ENCODE measurements at places on chromosomes 1 and 21.

DNA sequence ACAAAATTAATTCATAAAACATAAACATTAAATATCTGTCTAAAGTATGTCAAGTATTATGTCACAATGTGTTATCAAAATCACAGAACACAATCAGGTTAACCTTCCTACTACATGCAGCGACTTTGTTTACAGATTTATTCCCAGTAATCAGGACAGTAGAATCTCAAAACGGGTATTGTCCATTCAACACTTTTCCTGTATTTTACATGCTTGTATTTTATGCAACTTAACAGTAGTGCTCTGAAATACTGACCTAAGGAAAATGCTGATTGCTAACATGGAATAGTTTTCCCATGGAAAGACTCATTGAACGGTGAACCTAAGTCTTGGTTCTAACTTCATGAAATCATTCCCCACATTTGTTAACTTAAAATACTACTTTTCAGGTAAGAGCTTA lies 2.3 kb downstream of the SERBP1 start:
- DNase-seq, result no peak

DNA sequence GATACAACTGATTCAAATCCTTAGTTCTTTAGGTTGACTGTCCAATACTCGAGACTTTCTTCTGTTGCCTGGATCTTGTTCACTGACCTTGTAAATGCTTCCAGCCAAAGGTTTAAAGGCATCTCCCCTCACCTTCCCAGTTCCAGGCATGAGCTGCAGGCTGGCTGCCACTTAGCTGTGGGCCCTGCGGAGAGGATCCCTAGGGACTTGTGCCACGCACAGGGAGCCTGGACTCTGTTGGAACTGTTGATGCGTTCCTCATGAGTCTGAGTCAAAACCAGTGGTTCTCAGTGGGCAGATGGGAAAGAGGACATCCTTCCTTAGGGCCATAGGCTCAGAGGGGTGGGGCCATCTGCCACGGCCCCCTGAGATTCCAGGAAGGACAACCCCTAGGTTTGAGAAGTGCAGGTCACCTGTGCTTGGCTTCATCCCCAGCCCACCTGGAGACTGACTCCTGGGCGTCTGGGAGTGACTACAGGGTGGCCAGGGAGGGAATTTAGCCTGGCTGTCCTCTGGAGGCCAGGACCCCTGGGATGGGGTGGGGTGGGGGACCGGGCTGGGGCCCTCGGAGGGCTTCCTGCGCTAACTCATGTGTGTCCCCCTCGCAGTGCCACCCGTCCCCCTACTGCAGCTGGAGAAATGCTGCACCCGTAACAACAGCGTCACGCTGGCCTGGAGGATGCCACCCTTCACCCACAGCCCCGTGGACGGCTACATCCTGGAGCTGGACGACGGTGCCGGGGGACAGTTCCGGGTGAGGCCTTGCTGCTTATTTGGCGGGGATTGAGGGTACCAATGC lies 37.6 kb upstream of the GNPAT start:
- DNase-seq, result no peak

- no peak for DNase-seq
Measured at GRCh38 chr1:97457446-97458089, 463.3 kb downstream of the DPYD start.

- no peak for DNase-seq
Measured at GRCh38 chr1:54985556-54985955, 5.1 kb downstream of the TMEM61 start.

- DNase-seq, result no peak
Measured at GRCh38 chr1:184037849-184038591, 492 bp upstream of the COLGALT2 start.

GRCh38 chr1:238985312-238985711 lies 401.1 kb upstream of the CHRM3 start:
- DNase-seq, result no peak

- no peak for DNase-seq
Measured at GRCh38 chr21:18164933-18165332, 79.7 kb upstream of the CHODL start.

- no peak for DNase-seq
Measured at GRCh38 chr1:11568687-11569086, 85.5 kb downstream of the FBXO2 start.

GRCh38 chr1:50349242-50349565 lies 74.0 kb downstream of the DMRTA2 start:
- DNase-seq, result no peak

DNA sequence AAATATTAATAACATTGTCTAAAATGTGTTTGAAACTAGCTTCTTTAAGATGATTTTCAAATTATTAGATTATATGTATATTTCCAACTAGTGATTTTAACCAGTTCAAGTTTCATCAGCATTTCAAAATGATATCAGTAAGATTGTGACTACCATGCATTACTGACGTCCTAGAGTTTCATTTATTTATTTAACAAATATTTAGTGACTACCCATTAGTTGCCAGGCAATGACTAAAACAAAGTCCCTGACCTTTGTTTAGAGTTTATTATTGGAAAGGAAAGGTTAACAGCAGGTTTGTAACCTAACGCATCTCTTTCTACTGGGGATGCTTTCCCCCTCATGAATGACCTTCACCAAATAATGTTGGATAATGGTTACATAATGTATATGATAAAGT lies 7.6 kb upstream of the C4BPB start:
- DNase-seq, result no peak

GRCh38 chr1:153922076-153922971 lies 448 bp downstream of the GATAD2B start:
- peak; percentile 43 for DNase-seq

- DNase-seq, result no peak
Measured at GRCh38 chr1:90876101-90876500, 145.7 kb downstream of the ZNF644 start.

DNA sequence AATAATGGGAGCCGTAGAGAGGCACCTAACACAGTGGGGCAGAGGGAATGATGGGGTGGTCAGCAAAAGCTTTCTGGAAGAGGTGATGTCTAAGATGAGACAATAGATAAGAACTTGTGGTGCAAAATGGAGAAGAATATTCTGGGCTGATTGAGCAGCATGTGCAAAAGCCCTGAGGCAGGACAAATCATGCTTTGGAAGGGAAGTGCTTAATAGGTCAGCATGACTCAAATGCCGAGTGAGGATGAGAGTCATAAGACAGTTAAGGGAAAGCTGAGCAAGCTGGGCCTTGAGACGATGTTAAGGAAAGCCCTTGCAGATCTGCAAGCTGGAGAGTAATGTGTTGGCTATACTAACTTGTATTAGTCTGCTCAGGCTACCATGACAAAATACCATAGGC lies 37.3 kb upstream of the ASB17 start:
- DNase-seq, result no peak

DNA sequence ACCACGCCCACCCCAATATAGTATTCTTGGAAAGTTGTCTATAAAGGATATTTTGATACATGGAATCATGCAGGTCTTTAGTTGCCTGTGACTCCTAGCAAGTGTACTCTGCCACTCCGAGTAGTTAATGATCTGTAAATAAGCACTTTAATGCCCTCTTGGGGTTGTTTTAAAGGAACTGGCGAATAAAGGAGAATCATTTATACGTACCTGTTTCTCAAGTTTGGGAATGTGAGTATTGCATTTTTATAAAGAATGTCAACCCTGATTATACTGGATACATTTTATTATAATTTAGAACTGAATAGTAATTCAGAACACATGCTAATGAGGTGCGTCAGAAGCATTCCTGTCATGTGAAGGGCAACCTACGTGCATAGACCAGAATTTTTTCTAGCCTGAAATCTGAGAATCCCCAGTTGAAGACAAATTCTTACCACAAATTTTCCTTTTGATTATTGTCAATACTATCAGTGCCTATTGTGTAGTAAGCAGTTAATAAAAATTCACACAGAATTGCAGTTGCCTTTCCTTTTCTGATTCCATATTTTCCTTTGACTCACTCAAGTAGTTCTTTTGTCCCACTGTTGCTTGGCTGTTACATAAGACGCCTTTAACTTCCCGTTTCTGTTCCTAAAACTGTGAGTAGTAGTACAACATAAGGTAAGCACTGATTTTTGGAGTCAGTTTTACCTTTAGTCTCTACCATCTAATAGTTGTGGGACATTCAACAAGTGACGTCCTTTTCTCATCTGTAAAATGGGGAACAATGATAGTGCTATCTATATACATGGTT lies 5.1 kb downstream of the AHCYL1 start:
- no peak for DNase-seq

DNA sequence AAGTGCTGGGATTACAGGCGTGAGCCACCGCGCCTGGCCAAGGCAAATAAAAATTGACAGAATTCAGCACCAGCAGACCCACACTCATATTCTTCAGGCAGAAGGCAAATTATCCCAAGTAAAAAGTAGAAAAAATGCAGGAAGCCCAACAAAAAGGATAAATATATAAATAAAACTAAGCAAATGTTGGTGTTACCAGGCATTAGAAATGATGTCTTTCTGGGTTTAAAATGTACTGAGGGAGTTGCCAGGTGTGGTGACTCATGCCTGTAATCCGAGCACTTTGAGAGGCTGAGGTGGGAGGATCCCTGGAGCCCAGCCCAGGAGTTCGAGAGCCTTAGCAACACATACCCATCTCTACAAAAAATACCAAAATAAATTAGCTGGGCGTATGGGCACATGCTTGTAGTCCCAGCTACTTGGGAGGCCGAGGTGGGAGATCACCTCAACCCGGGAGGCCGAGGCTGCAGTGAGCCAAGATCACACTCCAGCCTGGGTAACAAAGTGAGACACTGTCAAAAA lies 6.3 kb downstream of the INTS11 start:
- no peak for DNase-seq

GRCh38 chr1:98963064-98963758 lies 41.5 kb downstream of the PLPPR5 start:
- DNase-seq, result no peak

DNA sequence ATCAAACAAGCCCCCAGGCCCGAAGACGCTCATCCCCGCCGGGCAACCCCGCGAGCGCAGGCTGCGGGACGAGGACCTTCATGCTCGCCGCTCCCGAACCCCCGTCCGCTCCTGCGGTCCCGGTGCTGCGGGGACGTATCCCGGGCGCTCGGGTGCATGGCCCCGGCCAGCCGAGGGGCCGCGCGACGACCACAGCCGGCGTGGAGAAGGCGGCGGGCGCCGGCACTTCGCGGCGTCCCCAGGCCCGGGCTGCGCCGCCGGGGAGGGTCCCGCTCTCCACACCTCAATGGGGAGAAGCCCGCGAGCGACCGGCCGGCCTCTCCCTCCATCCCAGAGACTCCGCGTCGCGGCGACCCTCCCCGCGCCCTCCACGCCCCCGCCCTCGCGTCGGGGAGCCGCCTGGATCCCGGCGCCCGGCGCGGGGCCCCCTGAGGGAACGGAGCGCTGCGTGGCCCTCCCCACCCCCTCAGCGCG lies 401 bp downstream of the ERRFI1 start:
- DNase-seq, result no peak

DNA sequence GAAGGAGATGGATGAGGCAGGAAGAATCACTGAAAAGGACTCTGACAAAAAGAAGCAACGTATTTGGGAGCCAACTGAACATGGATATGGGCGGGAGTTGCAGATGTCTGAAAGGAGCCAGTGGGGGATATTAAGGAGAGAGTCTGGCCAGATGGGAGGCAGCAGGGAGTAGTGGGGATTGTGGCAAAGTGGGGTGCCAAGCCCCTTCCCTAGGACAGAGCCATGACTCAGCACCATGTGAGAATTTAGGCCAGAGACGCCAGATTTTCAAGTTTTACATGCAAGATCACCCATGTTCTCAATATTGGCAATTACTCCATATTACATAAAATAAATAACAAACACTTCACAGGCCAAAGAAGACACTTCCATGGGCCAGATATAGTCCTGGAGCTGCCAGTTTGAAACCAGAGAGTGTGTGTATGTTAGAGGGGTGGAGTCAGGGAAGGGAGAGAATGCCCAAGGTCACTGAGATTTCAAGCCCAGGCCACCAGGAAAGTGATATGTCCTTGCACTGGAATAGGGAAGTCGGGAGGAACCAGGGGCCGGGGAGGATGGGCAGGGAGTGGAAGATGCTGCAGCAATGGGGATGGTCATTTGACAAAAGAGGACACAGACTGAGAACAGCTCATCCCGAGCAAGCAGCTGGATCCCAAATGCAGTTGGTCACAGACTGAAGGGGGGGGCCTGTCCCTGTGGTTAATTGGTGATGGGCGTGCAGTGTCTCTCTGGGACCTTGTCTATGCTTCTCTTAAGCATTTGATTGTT lies 23.5 kb downstream of the TMEM51 start:
- DNase-seq, result no peak

GRCh38 chr1:173529106-173529505 lies 52.0 kb downstream of the PRDX6 start:
- no peak for DNase-seq

DNA sequence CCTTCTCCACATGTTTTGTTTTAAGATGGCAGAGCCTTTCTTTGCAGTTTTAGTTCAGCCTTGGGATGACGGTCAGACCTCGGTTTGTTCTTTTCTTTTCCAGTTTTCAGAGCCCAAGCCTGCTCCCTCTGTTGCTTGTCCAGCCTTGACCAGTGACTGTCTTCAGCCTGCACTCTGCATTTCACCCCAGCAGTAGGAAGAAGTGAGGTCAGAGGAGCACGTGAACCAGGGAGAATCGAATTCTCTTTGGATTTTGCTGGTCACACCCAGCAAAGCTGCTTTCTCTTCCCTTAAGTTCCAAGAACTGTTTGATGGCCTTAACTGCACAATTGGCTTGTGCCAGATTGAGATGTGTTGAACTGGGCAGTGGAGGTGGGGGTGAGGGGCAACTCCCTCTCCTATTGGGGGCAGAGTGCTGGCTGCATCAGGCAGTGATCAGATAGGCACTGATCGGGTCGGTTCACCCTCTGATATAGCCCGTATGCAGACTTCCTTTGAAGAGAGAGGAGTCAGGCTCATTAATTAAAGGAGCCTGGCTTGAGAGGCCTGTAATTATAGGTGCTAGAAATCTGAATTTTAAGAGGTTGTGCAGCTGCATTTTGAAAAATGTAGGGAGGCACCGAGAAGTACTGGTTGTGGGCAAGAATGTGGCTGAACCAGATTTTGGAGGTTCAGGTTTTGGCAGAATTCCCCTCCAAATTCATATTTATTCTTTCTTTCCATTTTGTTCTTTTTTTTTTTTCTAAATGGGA lies 42.4 kb downstream of the PEX14 start:
- DNase-seq, result no peak

DNA sequence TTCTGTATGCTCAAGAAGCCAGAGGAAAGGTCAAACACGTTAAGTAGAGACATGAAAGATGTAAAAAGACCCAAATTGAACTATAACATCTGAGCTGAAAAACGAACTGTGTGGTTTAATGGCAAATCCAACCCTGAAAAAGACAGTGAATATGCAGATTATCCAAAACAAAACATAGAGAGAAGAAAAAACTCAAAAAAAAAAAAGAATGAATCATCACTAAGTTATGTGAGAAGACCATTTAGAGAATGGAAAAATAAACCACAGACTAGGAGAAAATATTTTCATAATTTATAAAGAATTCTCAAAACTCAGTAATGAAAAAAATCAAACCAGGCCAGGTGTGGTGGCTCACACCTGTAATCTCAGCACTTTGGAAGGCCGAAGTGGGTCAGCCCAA lies 253.3 kb downstream of the PLPP3 start:
- no peak for DNase-seq
